ENCODE measurements at places on chromosomes 6 and 20.

GRCh38 chr6:77458421-77458820 is 4.9 kb downstream of the HTR1B start:
- DNase-seq = no peak

- no peak for DNase-seq
Observed at GRCh38 chr6:111461860-111462259, 21.2 kb downstream of the REV3L start.

DNA sequence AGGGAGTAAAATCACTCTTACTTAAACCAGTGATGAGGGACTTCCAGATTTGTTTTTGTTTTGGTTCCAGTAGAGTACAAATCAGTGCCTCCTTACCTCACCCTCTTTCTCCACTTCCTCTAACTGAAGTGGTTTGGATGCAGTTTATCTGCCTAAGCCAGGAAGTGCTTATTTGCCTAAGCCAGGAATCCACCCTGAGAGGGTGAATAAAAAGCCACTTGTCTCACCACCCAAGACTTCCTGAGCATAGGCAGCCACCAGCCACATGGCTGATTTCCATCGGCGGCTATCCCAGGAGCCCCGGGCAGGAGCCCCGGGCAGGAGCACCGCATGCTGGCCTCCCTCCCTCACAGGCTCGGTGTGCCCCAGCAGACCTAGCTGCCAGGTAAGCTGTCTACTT is 12.0 kb downstream of the LRP11 start:
- no peak for DNase-seq

- no peak for DNase-seq
Observed at GRCh38 chr20:25397821-25398220, 7.2 kb upstream of the ABHD12 start.

DNA sequence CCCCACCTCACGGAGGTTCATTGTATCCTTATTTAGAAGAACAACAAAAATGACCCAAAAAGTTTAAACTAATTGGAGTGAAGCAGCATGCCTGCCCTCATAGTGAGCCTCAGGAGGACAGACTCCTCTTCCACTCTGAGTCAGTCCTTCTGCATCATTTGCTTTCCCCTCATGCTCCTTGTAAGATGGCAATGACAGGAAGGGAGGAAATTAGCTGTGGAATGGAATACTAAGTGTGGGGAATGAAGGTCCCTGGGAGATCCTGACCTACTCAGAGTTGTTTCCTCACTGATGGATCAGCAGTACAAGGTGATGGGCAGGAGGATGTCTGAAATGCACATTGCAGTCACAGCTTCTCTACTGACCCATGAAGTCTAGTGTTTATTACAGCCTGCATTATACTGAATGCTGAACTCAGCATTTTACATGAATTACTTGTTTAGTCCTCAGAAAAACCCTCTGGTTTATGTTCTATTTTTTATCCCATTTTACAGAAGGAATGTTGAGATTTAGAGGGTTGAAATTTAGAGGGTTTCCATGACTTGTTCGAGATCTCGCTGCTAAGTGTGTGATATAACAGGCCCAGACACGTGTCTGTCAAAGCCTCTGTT is 212.0 kb upstream of the PCSK2 start:
- no peak for DNase-seq

DNA sequence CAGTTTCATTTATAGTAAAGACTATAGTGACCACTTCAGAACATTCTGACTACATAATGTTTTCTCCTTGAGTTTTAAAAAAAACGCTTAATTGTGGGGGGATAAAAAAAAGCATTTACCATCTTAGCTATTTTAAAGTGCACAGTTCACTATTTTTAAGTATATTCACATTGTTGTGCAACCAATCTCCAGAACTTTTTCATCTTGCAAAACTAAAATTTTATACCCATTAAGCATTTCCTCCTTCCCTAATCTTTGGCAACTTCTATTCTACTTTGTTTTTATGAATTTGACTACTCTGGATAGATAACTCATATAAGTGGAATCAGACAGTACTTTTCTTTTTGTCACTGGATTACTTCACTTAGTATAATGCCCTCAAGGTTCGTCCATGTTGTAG is 62.3 kb downstream of the FKBP5 start:
- no peak for DNase-seq

- no peak for DNase-seq
Observed at GRCh38 chr6:89221129-89221528, 4.0 kb upstream of the GABRR1 start.

- DNase-seq = peak; percentile 72
Observed at GRCh38 chr6:25556516-25556915, 95.5 kb upstream of the SCGN start.

DNA sequence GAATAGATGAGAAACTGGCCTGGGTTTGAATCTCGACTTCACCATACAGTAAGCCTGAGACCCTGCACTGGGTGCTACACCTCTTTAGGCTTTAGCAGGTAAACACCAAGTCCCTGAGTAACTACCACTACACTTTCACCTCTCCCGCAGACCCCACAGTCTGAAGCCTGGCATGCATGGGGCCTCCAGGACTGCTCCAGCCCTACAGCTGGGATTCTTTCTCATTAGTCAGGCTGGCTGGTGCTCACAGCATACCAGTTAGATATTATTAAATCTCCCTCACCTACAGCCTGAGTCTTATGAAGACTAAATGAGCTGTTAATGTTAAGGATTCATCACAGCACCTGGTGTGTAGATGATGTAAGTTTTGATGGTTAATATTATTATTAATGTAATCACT is 388.7 kb downstream of the ARHGAP18 start:
- DNase-seq = no peak

DNA sequence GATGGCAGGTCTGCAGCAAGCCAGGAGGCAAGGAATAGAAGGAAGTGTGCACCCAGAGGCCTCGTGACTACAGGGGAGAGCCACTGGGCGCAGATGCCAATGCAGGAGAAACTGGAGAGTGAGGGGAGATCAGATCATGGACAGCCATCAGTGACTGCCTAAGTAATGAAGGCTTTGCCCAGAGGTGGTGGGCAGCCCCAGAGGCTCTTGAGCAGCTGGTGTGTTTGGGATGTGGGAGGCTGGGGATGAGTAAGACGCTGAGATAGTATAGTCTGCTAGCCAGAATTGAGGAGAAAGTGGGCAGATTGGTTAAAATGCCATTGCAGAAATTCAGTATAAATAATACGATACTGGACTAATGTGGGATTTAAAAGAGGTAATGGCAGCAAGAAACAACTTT is 111.9 kb downstream of the MAP3K4 start:
- DNase-seq = no peak

DNA sequence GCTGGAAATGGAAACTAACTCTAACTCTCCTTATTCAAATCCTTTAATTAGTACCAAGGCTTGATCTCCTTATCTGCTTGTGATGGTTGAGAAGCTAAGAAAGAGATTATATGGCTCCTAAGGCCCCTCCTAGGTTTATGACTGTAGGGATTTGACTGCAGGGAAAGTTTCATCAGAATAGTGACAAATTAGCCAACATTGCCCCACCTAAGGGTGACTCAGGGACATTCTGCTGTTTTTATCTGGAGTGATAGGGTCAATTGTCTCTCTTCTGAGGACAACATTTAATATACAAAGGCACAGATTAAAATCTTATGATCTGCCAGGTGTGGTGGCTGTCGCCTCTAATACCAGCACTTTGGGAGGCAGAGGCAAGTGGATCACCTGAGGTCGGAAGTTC is 138.1 kb upstream of the MARCKS start:
- DNase-seq = no peak

DNA sequence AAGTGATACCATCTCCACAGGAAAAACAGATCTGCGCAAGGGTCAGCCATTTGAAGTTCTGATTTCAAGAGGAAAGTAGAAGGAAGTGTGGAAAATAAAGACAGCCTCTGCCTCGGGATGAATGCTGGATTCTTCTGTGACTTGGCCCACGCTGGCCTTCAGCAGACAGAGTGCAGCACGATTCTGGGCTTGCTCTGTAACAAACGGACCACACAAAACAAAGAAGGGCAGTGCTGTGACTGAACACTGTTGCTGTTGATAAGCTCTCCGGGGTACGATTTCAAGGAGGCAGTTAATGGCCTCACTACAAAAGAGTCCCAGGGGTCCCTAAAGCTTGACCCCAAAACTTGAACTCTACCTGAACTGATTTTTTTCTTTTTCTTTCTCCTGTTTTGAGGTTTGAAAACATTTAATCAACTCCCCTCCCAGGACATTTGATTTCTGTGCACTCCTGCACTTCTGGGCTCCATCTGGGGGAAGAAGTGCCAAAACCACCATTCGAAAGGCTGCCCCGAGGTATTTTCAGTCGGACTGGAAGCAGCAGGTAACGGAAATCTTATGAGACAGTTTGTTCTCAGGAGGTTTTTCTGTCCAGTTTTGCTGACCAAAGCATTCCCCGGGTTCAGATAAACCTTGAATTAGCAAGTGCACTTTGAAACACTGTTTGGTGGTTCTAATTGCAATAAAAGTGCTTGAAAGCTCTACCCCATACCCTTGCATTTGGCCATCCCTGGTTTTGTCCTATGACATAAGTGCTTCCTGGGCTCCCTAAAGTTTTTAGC is 189.6 kb downstream of the MYLK4 start:
- DNase-seq = no peak

- DNase-seq = no peak
Observed at GRCh38 chr6:42032366-42032765, 18.0 kb upstream of the TAF8 start.

DNA sequence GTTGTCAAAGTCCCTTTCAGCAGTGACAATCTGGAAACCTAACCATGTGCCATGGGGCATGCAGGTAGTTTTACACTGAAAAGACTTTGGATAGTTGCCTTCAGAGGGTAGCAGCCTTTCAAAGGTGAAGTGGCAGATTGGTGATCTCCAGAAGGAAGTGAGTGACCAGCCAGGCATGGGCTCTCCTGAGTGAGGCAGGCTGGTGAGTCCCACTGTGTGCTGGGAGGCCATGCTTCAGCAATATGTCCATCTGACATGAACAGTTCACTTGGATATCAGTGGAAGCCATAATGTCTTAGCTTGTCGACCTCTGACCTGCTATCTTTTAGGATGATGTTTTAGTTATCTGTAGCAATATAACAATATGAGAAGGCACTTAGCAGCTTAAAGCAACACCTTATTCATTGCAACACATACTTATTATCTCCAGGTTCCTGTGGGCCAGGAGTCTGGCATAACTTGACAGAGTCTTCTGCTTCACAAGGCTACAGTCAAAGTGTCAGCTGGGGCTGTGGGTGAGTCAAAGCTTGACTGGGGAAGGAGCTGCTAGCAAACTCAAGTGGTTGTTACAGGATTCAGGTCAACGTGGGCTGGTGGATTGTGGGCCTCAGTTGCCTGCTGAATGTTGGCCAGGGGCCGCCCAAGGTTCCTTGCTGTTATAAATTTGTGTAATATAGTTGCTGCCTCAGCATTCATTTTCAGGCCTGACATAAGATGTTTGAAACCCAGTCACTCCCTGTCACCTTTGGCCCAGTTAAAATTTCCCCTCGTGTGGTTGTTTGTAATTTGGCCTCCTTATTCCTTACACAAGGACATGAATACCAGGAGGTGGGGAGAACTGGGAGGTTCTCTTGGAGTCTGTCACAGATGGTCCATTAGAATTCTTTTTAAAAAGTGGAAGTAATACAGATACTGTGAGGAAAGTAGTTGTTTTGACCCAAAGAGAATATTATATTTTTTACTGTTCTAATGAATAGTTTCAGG is 100.2 kb downstream of the UST start:
- no peak for DNase-seq

DNA sequence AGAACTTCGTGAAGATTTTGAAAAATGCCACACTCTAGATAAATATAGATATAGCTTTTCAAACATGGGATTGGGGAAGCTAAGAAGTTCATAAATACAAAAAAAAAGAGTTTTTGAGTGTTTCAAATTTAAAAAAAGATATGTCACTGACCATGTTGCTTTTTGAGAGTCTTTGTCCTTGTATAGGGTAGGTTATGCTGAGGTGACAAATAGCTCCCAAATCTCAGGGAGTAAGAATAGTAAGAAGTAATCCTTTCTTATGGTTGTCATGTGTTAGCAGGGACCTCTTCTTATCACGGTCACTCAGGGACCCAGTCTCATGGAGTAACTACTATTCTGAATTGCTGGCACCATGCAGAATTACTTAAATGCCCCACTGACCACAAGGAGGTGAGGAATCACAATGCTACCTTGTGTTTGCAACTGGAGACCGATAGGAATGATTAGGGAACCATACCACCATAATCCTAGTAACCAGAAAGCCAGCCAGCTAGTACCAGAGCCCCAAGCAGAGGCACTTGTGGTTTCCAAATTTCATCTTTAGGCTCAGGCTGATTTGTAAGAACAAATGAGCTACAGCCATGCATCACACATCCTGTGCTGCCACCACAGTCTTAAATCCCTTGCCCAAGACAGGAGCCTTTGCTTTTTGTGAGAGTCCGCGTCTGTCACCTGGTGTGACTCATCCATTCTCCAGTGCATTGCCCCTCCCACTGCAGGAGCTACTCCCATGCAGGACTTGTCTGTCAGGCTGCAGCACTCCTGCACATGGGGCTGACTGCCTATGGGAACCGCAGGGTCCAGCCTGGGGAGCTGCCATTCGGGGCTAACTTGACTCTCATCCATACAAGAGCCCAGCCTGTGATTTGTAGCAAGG is 42.4 kb upstream of the ADGRF4 start:
- DNase-seq = no peak

DNA sequence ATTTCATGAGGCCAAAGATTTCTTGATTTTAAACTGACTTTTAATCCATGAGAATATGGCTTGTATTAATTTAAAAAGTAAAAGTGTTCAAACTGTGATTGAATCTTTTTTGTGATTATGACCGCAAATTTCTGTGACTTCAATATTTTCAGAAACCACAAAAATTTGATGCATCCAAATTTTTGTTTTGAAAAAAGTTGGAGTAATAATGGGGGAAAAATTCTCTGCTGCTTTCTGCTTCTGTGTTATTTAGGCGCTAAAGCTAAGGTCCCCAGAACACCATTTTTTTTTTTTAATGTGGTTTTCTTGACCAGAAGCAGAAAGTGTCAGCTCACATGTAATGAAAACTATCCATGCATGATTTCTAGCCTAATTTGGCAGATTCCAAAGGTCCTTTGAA is 65.3 kb downstream of the GRIK2 start:
- no peak for DNase-seq

Data from CD4-positive, alpha-beta T cell treated with Interferon alpha-2 for 1 hour (primary cell).